Head of caudate nucleus (tissue), 42 donors: ENCODE measurements at places on chromosomes 2 and 18.

GRCh38 chr18:45107425-45107824 is 426.7 kb downstream of the SETBP1 start:
- DNase-seq, result no peak

GRCh38 chr2:152627351-152627957 is 89.8 kb downstream of the PRPF40A start:
- DNase-seq, result no peak

GRCh38 chr2:221389904-221390303 is 182.2 kb downstream of the EPHA4 start:
- no peak for DNase-seq

DNA sequence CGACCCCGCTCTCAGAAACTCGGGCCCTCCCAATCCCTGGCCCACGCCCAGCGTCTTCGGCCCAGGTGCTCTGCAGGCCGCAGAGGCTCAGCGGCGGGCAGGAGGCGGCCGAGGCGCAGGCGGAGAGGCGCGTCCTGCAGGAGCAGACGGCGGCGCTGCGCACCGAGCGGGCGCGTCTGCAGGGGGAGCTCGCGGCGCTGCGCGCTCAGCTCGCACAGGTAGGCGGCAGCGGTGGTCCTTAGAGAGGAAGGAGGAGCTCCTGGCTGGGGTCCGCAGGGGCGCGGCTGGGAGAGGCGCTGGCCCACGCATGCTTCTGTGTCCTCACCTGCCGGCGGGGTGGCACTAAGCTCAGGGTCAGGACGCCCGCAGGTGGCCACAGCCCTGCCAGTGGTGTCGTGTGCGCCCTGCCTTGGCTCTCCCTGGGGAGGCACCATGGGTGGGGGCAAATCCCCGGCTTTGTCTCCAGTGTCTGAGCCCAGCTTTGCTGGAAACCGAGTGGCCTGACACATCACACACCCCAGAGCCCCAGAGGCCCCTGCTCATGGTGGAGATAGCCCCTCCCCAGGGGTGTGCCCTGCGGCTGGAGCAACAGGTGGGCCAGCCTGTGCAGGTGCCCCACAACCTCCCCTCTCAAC is 14.9 kb upstream of the SNED1 start:
- DNase-seq, result no peak

DNA sequence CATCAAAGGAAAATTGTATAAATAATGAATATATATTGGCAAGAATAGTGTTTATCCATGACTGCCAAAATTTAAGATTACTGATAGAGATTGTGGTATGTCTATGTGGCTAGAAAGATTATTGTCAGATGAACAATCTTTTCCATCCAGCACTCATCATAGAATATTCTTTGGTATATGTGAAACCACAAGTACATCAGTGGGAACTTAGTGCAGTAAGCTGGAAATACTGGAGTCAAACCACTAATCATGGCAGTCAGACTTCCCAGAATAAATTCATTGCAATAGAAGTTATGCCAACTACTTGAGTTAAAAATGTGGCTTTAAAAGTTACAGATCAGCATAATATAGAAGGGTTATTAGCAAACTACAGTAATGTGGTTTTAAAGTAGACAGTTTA is 310.3 kb downstream of the GULP1 start:
- no peak for DNase-seq

DNA sequence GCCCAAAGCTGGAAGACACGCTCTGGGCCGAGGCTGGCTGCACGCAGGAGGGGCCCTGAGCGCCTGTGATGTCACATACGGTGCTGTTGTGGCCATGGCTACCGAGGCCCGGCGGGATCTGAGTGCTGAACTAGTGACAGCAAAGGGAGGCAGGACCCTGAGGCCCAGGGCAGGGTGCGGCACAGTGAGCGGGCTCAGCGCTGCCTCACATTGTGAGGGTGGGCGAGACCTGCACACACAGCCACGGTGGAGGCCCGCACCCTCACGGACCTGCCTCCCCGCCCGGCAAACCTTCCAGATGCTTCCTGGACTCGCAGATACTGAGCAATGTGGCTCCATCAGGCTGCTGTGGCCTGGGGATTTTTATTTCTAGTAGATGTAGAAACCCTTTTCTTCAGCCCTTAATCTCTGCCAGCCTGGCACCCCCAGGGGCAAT is 133.8 kb upstream of the CTDP1 start:
- DNase-seq, result peak; percentile 26
